ENCODE measurements at places on chromosomes 12 and 14.

DNA sequence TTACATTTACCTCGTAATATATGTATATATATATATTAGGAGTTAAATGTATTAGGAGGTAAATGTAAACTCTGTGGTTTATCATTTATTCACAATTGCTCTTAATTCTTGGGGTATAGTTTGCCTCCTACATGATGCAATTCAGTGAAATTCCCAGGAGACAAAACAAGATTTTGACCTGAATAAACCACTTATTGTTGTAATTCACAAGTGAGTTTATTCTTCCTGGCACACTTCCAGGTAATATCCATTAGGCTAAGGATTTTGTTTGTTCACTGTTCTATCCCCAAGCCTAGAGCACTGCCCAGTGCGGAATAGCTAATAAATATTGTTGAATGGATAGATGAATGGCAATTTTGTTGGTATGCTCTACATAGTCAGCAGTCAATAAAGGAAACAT lies 3.0 kb downstream of the SMIM10L1 start:
- DNase-seq = no peak

DNA sequence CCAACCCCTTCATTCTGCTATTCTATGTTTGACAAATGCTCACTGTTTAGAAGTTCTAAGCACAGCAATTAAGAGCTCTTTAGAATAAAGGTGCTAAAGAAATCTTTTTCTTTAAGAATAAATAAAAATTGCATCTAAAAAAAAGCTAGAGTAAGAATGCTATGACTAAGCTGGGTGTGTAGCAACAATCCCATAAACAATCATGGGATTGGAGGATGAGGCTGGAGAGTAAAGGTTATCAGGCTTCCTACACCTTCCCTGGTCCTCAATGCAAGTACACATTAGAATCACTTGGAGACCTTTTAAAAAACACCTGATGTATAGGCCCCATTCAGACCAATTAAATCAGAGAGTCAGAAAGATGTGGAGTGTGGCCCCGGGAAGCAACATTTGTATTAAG lies 88.3 kb downstream of the CIT start:
- DNase-seq = no peak

DNA sequence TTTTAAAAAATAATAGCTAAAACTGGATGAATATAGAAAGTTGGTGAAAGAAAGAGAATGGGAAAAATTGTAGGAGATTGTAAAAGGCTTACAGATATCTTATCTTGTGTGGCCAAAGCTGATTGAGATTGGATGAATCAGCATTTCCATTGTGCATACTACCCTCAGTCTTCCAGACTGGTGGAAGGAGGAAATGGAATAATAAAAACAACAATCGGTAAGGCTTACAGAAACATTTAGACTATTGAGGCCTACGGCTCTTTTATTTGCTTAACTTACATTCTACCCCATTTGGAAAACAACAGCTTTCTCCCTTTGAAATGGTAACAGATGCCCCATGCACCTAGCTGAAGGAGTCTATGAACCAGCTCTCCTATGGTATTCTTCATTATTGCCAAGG lies 129.8 kb downstream of the PTPRB start:
- DNase-seq = no peak

DNA sequence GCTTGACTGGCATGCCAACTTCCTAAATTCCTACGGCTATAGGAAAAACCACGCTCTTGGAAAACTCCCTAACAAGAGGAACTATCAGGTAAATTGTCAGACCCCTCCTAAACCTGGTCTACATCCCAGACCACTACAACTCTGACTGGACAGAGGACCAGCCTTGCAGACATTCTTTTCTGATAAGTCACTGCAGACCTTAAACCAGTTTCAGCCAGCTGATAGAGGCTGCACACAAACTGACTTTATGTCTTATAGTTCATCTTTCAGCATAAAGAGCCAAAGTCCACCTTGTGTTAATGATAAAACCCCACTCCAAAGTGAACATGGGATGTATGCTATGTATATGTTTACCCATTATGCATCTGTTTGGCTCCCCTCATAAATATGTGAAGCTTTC lies 166.6 kb downstream of the KTN1 start:
- no peak for DNase-seq

GRCh38 chr12:127803545-127803944 lies 463.4 kb upstream of the TMEM132C start:
- no peak for DNase-seq

GRCh38 chr14:72308967-72309485 lies 376.8 kb downstream of the RGS6 start:
- DNase-seq = no peak

- DNase-seq = no peak
Measured at GRCh38 chr12:74602881-74603672, 65.4 kb downstream of the ATXN7L3B start.

- no peak for DNase-seq
Measured at GRCh38 chr12:116692605-116693004, 45.3 kb downstream of the SPRING1 start.

GRCh38 chr14:91228112-91229004 lies 16.1 kb downstream of the GPR68 start:
- DNase-seq = peak; percentile 79

DNA sequence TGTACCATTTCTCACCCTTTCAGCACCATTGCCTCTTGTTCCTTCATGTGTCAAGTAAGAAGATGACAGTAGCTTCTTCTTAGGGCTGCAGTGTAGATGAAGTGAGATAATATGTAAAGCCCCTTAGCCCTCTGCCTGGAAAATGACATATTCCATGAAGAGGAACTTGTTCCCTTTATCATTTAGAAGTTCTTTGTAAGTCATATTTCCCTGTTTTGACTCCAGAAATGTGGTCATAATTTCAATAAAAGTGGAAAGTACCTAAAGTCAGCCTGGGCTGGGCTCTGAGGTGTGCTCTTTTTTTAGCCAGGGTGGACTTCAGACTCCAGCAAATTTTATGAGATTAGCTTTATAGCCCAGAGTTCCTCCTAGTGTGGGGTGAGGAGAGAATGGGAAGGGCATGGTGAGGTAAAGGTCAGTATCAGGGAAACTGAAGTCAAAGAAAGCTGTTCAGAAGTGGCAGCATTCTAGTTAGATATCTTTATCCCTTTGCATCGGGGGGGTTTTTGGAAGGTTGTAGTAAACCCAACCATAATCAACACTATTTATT lies 92.5 kb downstream of the TMCC3 start:
- no peak for DNase-seq

DNA sequence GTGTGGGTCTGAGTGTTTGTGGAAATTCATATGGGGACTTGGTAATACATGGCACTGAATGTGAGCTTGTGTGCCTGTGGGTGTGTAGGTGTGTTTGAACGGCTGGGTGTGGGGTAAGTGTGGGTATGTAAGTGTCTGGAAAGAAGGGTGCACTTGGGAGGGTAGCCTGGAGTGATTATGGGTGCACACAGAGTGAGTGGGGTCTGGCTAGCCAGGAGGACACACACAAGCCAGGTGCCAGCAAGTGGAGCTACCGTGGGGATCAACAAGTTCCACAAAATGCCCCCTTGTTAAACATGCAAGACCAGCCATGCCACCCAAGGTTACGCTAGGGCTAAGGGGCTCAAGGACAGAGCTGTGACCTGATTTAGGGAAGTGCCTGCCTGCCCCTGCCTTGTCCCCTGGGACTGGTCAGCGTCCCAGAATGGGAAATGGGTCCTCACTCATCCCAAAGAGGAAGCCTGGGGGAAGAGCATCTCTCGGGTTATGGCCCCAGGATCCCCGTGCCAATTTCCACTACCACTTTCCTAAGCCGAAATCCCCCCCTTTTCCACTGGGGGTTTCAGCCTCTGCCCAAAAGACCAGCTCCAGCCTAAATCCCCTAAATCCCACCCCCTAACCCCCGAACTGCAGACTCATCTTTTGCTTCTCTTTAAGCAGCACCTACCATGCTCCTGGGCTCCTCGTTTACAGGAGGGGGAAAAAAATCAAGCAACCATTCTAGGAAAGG lies 118.6 kb downstream of the DICER1 start:
- no peak for DNase-seq

- DNase-seq = peak; percentile 40
Measured at GRCh38 chr12:52741375-52742195, 35.6 kb downstream of the KRT76 start.

DNA sequence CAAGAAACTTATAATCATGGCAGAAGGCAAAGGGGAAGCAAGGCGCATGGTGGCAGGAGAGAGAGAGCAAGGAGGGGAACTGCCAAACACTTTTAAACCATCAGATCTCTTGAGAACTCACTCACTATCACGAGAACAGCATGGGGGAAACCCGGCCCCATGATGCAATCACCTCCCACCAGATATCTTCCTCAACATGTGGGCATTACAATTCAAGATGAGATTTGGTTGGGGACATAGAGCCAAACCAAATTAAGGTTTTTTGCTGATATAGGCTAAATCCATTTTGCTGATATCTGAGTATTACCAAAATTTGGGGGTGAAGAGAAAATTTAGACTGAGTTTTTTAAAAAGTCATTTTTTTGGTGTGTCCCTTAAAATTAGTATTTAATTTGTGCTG lies 54.9 kb upstream of the TMX1 start:
- no peak for DNase-seq

DNA sequence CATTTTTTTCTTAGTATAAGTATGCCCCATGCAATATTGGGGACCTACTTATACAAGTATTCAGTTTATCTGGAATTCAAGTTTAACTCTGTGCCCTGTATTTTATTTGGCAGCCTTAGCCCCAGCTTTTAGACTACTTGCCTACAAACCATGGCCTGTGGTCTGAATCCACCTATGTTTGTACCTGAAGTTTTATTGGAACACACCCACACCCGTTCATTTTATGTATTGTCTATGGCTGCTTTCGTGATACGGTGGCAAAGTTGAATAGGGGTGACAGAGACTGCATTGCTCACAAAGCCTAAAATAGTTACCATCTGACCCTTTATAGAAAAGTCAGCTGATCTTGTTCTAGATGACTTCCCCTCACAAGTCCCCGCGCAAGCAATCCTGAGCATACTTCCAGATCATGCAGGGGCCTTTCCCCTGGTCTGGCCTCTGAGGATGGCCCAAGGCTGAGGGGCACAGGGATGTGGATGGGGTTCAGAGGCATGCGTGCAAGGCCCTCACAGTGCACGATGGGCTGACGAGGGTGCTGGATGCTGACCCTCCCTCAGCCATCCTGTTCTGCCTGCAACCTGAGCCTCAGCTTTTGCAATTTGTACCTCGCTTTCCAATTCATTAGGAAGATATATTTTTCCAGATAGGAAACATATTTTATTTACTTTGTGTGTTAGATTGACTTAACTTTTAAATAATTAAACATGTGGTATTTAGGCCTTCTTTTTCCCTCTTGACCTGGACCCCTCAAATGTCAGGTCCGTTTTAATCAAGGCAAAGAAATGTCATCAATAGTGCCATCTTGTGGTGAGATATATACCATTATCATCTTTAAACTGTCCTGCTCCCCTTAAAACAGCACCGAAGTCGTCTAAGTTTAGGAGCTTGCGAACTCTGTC lies 527.3 kb upstream of the CCDC196 start:
- DNase-seq = no peak

- DNase-seq = no peak
Measured at GRCh38 chr14:96168581-96168980, 36.1 kb upstream of the BDKRB2 start.

DNA sequence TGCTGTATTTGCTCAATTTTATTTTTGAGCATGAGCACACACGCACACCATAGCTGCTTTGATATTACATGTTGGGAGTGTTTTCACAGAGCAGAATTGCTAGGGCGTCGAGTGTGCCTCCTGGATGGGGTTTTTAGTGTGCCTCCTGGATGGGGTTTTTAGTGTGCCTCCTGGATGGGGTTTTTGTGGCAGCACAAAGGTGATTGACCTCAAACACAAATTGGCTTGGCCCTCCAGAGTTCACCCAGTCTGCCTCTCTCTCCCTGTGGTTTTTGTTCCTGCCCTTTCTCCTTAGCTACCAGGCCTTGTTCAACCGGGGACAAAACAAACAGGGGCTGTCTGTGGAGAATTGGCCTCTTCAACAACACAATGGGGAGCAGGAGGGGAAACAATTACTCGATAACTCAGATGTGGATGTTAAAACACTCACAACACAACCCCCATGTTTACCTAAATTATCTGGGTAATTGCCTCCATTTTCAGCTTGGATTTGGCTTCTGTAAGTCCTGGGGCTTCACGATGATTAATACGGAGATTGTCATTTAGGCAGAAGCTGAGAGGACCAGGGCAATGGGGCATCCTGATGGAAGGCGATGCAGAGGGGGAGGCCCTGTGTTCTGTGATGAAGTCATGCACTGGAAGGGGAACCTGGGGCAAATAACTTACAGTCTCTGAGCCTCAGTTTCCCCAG lies 26.9 kb downstream of the TBX3 start:
- no peak for DNase-seq

- DNase-seq = no peak
Measured at GRCh38 chr14:37813732-37814131, 218.3 kb downstream of the TTC6 start.

- no peak for DNase-seq
Measured at GRCh38 chr12:105580821-105581352, 250.4 kb downstream of the C12orf75 start.

- DNase-seq = no peak
Measured at GRCh38 chr14:85542623-85543022, 12.7 kb downstream of the FLRT2 start.

- no peak for DNase-seq
Measured at GRCh38 chr12:117567644-117568216, 206.3 kb upstream of the NOS1 start.

GRCh38 chr12:57340104-57340503 lies 89.1 kb upstream of the STAC3 start:
- DNase-seq = no peak

- DNase-seq = no peak
Measured at GRCh38 chr14:21095430-21096205, 2.8 kb downstream of the ZNF219 start.

DNA sequence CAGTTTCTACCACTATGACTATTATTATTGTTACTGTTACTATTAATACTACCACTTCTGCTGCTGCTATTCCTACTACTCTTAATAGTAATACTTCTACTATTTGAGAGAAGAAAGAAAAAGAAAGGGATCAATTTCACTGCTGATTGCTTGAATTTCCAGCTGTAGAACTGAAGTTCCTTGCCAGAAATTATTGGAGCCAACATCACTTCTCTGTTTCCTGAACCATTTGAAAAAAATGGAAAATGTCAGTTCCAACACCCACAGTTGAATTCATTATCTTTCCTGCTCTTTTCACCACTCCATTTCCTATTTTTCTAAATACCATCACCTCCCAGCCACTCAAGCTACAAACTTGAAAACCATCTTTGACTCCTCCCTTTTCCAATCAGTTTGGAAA lies 54.1 kb upstream of the PIK3C2G start:
- DNase-seq = no peak

DNA sequence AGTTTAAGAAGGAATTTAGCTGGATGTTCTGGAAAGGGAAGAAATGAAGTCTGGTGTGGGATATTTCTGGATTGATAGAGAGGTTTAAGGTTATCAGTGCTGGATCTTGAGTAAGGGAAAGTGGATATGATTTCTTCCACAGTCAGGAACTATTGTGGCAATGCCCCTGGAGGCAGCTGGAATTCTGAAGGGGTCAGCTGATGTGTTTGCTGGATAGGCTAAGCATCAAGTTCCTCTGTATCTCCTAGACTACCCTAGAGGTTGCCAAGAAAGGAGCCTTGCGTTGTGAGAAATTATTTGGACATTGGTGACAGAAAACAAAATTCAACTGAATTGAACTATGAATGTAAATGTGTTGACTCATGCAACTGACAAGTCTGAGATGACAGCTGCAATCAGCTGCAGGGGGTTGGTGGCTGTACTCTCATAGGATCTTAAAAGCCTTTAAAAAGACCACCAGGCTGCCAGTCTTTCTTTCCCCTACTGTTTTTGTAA lies 244.4 kb downstream of the ATXN7L3B start:
- DNase-seq = no peak

GRCh38 chr12:69509904-69510827 lies 40.0 kb downstream of the FRS2 start:
- DNase-seq = no peak

GRCh38 chr12:91778091-91778832 lies 367.4 kb downstream of the BTG1 start:
- no peak for DNase-seq
